ENCODE measurements at places on chromosomes 12 and 14.

GRCh38 chr14:89011355-89012281, 187.2 kb downstream of the TTC8 start:
- no peak for DNase-seq

DNA sequence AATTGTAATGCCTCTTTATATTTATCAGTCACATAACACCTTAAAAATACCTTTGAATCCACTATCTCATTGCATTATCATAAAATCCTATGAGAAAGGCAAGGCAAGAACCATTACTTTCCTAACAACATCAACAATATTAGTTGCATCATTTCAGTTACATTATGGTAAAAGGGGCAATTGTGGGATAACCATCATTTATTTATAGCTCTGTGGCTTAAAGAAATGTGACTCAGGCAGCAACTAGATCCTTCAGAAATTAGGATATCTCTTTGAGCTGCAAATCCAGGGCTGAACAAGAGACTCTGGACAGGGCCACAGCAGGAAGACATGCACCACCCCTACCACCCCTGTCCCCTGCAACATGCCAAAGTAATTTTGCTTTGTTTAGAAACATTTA, 36.4 kb downstream of the EPS8 start:
- no peak for DNase-seq

DNA sequence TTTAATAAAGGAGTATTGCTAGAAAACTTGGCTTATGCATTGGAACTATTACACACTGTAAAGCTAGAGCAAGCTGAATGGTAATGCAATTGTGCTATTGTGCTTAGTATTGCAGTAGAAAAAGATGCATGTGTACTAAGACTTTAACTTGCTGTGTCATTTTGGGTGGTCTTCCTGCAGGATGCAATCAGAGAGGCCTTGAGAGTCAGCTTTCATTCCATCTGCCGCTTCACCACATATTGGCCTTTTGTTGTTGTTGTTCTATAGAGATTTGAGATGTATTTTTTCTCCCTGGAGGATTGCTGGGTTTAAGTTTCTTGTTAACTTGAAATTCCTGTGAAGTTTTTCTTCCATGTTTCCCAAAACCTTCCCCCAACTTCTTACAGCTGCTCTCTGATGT, 449.7 kb downstream of the TMTC2 start:
- no peak for DNase-seq

GRCh38 chr12:23533265-23533664, 416.2 kb downstream of the SOX5 start:
- DNase-seq = no peak

- no peak for DNase-seq
Observed at GRCh38 chr14:103679351-103679750, 35.9 kb downstream of the XRCC3 start.

DNA sequence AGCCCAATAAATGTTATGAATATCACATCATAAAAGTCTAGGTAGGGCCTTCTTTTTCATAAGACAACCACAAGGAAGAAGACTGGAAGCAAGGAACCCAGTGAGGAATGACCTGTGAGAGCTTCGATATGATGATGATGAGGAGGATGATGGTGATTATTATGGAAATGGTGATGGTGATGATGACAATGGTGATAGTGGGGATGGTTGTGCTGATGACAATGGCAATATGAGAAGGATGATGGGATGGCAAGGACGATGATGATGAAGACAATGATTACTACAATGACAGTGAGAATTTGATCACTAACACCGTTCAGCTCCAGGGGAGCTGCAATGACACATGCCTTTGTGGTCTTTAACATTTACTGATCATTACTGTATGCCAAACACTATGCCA, 7.7 kb upstream of the CKAP4 start:
- DNase-seq = no peak

GRCh38 chr14:60266021-60266937, 17.3 kb downstream of the PPM1A start:
- DNase-seq = no peak

DNA sequence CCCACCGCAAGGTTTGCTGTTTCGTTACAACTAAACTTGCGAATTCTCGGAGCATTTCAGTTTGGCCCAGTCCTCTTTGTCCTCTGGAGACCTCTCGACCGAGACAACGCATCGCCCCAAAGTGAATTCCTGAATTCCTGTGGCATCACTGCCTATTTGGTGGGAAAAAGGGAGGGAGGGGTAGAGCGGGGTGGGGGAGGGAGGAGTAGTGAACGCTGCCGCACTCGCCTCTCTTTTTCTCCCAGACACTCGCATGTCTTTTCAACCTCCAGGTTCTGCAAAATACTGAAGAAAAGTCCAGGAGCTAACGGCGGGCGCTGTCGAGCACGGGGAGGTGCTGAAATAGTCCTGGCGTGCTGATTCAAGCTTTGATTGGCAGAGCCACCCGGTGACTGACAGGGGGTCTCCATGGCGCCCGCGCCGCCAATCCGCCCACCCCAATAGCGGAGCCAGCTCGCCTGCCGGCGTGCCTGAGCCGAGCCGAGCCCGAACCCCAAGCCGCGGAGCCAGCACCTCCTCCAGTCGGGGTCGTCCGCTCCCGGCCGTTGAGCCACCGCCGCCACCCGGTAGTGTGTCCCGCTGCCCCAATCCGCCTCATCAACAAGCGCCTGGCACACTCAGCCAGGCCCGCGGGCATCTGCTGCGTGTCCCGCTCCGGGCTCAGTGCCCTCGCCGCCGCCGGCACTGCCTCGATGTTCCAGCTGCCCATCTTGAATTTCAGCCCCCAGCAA, at the start of gene SIX6:
Gene SIX6, plus strand, starts transcription at position 440 of the 731 bp plus-strand sequence. Its CDS starts 253 bp downstream, at position 693.
- no peak for DNase-seq

GRCh38 chr14:102859911-102860310, 62.6 kb upstream of the AMN start:
- DNase-seq = no peak

DNA sequence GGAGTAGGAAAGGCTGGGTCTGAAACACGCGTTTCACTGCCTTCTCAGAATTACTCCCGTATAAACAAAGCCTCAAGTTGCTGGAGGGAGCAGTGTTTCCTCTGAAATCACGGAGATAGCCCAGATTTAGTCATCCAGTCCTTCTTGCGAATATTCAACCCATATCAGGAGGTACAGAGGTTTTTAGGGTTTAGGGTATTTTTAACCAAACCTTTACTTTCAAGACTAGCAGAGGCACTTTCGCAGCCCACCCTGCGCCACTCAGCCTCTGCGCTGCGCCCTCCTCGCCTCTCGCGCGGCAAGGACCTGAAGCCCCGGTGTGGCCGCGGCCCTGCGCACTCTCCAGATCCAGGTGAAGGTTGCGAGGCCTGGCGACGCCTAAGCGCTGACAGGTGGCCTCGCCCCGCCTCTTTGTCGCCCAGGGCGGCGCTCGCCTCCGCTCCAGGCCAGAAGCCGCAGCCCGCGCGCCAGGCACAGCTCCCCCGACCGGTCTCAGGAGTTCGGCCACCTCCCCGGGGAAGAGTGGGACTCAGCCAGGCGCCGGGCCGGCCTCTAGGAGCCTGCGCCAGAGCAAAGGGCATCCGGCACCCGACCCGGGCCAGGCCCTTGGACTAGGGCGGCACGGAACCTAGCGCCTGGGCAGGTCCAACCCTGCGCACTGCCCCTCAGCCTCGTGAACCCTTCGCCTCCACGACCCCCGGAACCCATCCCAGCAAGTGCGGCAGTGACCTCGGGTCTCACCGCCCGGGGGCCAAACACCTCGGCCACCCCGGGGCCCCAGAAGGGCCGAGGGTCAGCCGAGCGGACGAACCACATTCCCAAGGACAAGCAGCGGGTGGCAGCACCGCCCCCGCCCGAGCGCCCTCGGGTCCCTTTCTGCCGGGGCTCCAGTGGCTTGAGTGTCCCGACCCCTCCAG, 1.8 kb upstream of the SAMD4A start:
- no peak for DNase-seq

DNA sequence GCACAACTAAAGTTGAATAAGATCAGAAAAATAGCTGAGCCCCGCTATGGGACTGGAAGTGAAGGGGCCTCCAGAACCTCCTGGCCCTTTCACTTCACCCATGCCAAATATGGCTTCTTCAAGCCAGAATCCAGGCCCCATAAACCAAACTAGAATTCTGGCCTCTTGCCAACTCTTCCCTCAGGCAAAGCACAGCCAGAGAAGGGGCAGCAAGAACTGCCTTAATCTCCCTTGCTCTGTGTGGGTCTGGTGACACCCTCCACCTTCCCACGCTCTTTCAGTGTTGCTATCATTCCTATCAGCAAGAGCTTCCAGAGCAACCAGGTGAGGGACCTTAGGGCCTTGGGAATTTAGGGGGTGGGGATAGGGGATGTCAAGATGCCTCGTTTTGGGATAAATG, 3.1 kb upstream of the PNMA1 start:
- DNase-seq = no peak

DNA sequence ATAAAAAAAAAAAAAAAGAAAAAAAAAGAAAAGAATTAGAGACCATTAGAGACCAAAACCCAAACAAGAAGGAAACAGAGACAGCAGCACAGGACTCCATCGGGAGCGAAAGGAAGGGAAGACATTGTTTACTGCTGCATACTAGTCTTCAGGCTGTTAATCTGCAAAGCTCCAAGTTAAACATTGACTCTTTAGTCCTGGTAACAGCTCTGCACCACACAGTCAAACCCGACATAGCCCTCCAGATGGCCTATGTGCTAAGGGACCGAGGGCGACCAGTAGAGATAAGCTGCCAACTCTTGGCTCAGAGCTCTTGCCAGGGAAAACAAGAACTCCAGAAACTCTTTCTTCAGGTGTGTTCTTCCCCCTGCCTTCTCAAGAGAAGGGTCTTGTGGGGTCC, 7.8 kb downstream of the P2RX4 start:
- DNase-seq = no peak

- no peak for DNase-seq
Observed at GRCh38 chr12:83793616-83794015, 1106.9 kb downstream of the TMTC2 start.

DNA sequence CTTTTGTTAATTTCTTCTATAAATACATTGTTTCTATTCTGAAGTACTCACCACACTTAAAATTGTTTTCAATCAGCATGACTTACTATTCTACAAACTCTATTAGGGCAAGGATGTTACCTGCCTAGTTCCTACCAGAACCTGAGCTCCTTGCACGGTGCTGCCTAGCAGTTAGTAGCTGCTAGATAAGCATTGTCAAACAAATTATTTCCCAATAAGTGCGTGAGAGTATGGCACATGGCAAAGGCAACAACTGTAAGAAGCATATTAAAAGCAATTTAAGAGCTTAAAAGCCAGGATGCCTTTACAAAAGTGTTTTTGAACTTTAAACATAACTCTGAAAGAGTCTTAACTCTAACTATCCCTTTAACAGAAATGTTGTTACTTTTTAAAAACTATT, 8.2 kb upstream of the LYZ start:
- DNase-seq = no peak

- DNase-seq = no peak
Observed at GRCh38 chr12:78599366-78599765, 265.2 kb upstream of the SYT1 start.

GRCh38 chr12:109737631-109738030, 24.0 kb downstream of the FAM222A start:
- no peak for DNase-seq

DNA sequence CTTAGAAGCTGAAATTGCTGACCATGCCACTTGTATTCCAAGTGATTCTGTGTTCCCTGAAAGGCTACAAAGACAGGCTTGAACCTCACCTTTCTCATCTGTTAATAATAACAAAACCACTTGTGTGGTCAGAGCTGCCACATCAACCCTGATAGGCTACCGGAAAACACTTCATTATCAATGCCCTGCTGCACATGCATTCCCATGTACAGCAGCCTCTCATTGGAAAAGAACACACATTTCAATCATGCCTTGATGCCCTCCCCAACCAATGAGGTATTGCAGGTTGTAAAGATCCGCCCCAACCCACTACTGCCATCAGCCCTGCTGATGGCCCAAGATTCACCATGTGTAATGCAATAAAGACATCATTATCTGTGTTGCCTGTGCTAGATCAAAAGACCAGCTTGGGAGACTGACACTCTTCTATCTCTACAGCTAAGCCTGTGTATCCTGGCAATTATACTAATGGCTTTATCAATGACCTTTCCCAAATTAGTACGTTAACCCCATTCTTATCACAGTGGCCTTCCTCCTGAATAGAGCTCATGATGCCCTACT, 2.8 kb downstream of the GPR19 start:
- no peak for DNase-seq

- DNase-seq = no peak
Observed at GRCh38 chr14:95110178-95110577, 47.2 kb downstream of the DICER1 start.

DNA sequence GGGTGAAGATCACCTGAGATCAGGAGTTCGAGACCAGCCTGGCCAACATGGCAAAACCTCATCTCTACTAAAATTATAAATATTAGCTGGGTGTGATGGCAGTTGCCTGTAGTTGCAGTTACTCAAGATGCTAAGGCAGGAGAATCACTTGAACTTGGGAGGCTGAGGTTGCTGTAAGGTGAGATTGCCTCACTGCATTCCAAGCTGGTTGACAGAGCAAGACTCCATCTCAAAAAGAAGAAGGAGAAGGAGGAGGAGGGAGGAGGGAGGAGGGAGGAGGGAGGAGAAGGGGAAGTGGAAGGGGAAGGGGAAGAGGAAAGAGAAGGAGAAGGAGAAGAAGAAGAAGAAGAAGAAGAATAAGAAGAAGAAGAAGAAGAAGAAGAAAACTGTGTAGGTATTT, 17.0 kb downstream of the RNASE10 start:
- DNase-seq = no peak

DNA sequence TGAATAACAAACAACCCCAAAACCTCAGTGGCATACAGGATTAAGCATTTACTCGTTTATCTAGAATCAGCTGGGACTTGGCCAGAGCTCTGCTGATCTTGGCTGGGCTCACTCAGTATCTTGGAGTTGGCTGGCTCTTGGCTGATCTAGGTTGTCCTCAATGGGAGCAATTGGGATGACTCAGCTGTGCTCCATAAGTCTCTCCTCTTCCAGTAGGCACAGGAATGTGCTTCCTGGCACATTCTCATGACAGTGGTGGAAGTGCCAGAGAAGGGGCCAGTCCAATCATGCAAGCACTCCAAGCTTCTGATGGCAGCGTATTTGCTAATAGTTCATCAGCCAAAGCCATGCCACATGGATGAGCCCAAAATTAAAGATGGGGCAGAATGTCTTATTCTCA, 41.7 kb upstream of the ANO4 start:
- DNase-seq = no peak

- DNase-seq = no peak
Observed at GRCh38 chr12:25364529-25365339, 114.0 kb upstream of the KRAS start.

GRCh38 chr12:118553856-118554504, 177.6 kb downstream of the SUDS3 start:
- DNase-seq = peak; percentile 64

DNA sequence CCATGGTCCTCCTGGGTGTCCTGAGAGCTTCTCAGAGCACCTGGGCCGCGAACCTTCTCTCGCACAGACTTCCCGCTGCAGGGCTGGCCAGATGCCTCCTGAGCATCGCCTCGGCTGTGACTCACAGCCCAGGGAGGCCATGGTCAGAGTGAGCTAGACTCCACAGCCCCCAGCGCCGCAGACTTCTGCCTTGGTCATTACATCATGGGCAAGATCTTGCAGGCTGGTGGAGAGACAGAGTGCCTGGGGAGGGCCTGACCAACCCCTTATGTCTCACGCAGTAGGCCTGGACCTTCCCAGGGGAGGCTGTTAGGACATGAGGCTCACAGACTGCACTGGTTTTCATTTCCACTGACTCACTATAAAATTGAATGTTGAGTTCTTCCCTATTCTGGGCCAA, 41.8 kb downstream of the SMOC1 start:
- DNase-seq = no peak

Measured in osteocyte (in vitro differentiated cells).